ENCODE measurements at places on chromosomes 4 and X. TPM values are rescaled to one million over a fixed set of nuclear protein-coding genes. Genes with fewer than 3 reads are reported as not detected.

TKTL2 gene
- not detected for total RNA-seq

NUDT11 gene
- total RNA-seq = 0.20 TPM

CFAP299 gene
- not detected for total RNA-seq

NXF2B gene
- total RNA-seq = not detected

CHST7 gene
- 14.3 TPM for total RNA-seq

PF4V1 gene
- total RNA-seq = not detected

MTNR1A gene
- not detected for total RNA-seq

UGT2B7 gene
- not detected for total RNA-seq

ETNPPL gene
- 9.7 TPM for total RNA-seq
